H7 (cell line): ENCODE measurements at places on chromosomes 5 and 9.

GRCh38 chr9:75624998-75625397 lies 265.5 kb upstream of the PCSK5 start:
- no peak for DNase-seq

- DNase-seq, result no peak
Measured at GRCh38 chr5:142568996-142569335, 116.9 kb downstream of the FGF1 start.

DNA sequence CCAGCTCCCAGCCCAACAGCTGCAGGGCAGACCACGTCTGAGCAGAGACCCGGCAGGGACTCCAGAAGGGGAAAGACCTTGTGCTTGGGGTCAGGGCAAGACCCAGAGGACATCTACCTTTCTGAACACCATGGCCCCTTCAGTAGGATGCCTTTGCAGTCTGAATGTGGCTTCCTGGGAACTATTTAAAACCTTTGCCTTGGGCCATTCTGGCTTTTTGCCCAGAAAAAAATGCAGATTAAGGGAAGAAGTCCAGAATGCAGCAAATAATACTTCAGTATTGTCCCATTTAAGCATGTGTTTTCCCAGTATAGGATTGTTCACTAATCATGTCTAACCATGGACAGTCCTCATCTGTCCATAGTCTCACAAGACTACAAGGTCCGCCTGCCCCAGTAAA lies 67.5 kb upstream of the ERCC6L2 start:
- DNase-seq, result no peak

DNA sequence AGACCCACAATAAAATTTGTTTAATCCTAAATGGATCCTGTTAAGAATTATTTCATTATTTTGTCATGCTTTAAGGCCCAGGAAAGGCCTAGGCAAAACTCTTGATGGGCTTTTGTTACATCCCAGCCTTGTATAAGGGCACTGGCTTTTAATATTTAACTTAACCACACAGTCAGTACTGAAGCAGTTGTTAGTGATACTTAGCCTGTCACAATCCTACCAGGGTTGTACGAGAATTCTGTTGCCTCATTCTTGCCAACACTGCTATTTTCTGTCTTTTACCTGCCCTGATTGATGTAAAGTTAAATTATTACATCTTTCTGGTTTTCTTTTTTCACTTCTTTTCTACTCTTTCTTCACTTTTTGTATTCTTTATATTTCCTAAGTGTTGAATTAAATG lies 10.9 kb downstream of the ZNF169 start:
- DNase-seq, result no peak

DNA sequence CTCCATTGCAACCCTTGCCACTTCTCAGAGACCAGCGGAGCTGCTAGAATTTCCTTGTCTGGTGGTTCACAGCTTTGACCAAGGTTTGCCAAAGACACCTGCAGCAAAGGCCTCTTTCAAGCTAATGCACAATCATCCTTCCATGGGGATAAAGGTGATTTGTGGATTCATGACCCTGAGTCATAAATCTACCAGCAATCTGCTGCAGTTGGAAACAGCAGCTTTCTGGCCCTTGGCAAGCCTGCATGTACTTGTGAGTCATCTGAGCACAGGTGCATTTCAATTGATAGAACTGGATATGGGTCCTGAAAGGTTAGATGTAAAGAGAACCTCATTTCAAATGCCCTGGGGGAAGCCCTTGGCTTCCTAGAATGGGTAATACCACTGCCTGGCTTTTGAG lies 21.6 kb upstream of the TCF7 start:
- no peak for DNase-seq

- no peak for DNase-seq
Measured at GRCh38 chr5:123585871-123586270, 73.9 kb downstream of the CSNK1G3 start.
